Neural crest cell (in vitro differentiated cells): ENCODE measurements at places on chromosomes 16 and 17. TPM values are rescaled to one million over a fixed set of nuclear protein-coding genes. Genes with fewer than 3 reads are reported as not detected.

DNA sequence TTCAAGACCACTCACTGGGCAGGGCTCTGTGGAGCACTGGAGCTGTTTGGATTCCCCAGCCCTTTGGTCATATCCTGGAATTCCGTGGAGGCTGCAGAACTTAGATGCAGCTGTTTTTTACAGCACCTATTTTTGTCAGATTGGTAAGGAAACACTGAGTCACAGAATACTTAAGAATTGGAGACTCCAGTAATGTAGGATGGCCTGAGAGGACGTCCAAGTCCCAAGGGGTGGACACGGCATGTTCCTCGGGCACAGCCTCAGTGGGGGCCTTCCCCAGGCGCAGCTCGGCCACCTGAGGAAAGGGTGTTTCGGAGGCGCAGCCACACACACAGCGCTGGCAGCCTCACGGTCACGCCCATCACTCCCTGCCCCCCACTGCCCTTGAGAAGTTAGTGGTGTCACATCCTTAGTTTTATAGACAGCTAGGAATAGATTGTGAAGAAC is 14.8 kb downstream of the PLD6 start:
- DNase-seq: no peak

Gene WFDC1
- 0.14 and 0.30 TPM in 2 replicates for total RNA-seq

DNA sequence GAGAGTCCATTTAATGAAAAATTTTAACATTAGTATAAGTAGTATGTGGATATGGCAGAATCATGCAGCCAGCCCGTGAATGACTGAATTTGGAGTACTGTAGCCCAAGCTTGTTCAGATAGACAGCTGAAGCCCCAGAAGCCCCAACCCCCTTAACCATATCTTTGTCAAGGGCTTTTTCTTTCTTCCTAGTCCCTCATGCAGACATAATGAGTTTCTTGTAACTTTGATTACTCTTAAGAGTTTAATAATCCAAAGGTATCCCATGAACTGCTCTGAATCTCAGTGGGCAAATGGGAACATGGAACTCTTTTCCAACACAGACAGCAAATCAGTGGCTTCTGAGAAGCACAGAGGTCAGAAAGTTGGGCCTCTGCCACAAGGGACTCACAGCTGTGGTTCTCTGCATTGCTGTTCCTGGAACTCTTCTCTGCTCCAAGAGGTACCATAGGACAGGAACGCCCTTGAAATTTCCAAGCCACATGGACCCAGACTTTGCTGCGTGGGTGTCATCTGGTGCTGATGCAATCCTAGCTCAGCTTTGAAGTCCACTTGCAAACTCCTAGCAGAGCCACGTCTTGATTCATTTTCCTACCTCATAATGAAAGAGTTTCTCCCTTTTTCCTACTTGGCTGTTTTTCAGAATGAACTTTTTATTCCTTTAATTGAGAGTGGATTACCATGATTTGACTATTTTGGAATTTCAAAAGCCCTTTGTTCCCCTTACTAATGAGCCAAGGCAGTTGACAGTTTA is 18.1 kb downstream of the LYRM1 start:
- no peak for DNase-seq

Gene CCDC40
- total RNA-seq: 22.7 and 23.8 TPM in 2 replicates

GRCh38 chr17:69501591-69502468 is 87.3 kb downstream of the MAP2K6 start:
- no peak for DNase-seq

- DNase-seq: no peak
Observed at GRCh38 chr17:30554839-30555751, 77.9 kb downstream of the GOSR1 start.

DNA sequence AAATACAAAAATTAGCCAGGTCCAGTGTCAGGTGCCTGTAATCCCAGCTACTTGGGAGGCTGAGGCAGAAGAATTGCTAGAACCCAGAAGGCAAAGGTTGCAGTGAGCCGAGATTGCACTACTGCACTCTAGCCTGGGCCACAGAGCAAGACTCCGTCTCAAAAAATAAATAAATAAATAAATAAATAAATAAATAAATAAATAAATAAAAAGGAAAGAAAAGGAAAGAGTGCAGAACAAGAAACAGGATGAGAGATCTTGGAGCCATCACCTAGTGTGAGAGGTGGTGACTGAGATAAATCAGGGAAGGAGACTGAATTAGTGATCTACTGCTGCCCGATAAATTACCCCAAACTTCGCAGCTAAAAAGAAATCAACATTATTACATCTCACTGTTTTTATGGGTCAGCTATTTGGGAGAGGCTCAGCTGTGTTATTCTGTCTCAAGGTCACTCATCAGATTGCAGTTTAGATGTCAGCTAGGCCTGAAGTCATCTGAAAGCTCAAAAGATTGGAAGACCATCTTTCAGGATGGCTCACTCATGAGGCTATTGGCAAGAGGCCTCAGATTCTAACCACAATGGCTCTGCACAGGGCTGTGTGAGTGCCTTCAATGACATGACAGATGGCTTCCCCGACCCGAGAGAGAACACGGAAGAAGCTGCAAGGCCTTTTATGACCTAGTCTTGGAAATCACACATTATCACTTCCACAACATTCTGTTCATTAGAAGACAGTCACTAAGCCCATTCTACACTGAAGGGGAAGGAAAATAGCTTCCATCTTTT is 66.4 kb downstream of the CMC2 start:
- no peak for DNase-seq

Gene TBC1D3
- total RNA-seq: not detected in 2 replicates

Gene PMP22
- 14.9 and 15.6 TPM in 2 replicates for total RNA-seq

GRCh38 chr16:5557966-5558365 is 460.4 kb upstream of the EEF2KMT start:
- no peak for DNase-seq

Gene NMRAL1
- 40.5 and 45.0 TPM in 2 replicates for total RNA-seq

- no peak for DNase-seq
Observed at GRCh38 chr17:64223283-64223682, 39.8 kb downstream of the TEX2 start.

Gene ZG16B
- not detected in 2 replicates for total RNA-seq

- DNase-seq: no peak
Observed at GRCh38 chr16:27232061-27232900, 29.0 kb downstream of the KDM8 start.

DNA sequence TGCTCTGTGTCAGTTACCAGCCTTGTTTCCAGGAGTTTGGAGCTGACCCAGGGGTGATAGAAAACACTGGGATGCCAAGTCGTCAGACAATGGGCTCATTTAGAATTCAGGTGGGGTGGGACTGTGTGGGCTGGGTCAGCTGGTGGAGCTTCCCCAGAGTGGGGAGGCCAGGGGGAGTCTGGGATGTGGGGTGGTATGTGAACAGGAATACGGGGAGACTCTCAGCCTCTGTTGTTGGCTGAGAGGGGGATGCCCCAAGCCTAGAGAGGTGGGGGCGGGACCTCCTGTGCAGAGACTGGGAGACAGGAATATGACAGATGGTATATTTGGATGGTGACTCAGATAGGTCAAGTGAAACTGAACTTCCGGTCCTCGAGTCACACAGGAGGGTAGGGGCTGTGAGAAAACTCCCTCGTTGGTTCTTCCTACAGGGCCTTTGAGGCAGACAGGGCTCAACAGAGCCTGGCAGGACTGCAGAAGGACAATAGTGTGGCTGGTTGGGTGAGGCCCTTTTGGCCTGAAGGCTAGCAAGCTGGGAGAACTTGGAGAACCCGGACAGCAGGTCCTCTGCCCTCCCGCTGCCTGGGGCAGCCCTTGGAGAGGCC is 23.7 kb downstream of the CDH1 start:
- no peak for DNase-seq

Gene IL21R
- 0.55 and 0.79 TPM in 2 replicates for total RNA-seq

Gene TRAF4
- 163 and 172 TPM in 2 replicates for total RNA-seq

DNA sequence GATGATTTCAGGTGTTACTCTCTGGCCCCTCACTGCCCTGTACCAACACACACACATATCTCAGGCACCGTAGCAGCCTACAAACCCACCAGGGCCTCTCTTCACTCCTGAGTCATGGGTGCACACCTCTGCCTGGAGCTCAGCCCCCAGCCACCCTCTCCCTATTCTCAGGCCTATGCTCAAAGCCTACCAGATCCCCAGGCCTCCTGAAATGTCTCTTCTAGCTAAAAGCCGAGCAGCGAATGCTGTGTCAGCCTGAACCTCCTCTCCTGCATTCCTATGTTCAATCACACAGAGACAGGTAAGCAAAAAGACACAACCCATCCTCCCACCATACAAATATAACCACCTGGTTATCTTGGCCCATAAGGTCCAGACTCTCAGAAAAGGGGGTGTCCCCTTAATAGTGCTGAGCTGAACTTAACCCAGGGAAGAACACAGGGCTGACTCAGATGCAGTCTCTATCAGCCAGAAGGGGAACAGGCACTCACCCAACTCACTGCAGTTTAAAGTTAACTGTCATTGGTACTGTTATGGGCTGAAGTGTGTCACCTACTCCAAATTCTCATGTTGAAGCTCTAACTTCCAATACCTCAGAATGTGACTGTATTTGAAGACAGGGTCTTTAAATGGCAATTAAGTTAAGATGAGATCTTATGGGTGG is 62.0 kb upstream of the TEKT3 start:
- DNase-seq: no peak

Gene TPSG1
- not detected in 2 replicates for total RNA-seq

GRCh38 chr17:49843774-49844350 is 4.0 kb downstream of the TAC4 start:
- no peak for DNase-seq

DNA sequence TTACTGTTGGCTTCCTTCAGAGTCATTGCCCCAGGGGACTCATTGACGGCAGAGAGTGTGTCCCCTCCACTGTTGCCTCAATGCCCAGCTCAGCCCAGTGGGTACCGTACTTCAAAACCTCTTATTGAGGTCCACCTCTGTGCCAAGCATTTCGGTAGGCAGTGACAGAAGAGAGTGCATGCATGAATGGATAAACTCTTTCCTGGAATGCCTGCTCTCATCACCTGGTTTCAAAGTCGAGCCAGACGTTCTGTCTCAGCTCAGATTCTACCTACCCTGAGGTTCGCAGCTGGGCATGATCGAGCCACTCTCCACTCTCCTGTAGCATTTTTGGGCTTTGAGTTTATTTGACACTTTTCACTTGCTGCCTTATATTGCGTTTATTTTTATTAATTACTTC is 647.0 kb downstream of the MAF start:
- no peak for DNase-seq

Gene TANGO6
- 19.5 and 21.1 TPM in 2 replicates for total RNA-seq

- peak; percentile 99 for DNase-seq
Observed at GRCh38 chr17:41647940-41648410, 23.6 kb upstream of the KRT17 start.

Gene HP
- not detected in 2 replicates for total RNA-seq

DNA sequence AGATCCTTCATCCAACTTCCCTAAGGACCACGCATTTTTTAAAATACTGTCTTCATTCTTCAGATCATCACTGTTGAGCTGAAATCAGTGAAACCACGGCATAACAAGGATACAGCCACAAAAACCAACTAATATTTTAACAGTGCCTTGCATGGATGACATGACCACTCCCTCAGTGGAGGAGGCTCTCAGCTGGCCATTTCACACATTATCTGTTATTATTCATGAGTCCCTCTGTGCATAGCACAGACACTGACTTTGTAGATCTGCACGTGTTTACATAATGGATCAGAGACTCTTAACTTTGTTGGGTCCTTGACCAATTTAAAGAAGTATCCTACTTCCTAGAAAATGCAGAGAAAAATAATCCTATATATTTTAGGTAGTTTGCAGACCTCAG is 104.8 kb upstream of the NUDT7 start:
- DNase-seq: no peak

- no peak for DNase-seq
Observed at GRCh38 chr17:51721730-51722129, 436.8 kb downstream of the CA10 start.

Gene MMP2
- 138 and 153 TPM in 2 replicates for total RNA-seq

DNA sequence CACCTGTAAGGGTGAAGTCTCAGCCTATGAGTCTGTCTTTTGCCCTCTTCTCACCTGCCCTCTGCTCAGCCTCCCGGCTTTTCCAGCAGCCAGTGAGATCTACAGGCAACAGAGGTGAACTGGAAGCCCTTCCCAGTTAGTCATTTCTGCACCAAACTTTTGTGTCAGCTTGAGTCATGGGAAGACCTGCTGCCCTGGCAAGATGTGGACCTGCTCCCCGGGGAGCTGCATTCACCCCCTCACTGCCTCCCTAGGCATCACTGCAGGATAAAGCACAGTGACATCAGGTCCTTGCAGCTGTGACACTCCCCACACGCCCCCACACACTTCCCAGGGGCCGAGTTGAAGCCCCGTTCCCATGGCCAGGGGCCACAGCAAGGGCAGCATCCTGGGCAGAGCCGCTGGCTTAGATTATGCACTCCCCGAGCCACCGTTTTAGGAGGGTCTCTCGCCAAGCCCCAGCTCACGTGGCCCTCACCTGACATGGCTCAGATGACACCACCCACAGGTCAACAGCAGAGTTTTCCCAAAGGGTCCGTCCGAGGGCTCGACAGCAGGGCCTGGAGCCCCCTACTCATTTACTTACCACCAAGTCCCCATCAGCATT is 6.5 kb upstream of the ABR start:
- no peak for DNase-seq

- DNase-seq: no peak
Observed at GRCh38 chr16:63553980-63554379, 1517.7 kb upstream of the CDH8 start.

DNA sequence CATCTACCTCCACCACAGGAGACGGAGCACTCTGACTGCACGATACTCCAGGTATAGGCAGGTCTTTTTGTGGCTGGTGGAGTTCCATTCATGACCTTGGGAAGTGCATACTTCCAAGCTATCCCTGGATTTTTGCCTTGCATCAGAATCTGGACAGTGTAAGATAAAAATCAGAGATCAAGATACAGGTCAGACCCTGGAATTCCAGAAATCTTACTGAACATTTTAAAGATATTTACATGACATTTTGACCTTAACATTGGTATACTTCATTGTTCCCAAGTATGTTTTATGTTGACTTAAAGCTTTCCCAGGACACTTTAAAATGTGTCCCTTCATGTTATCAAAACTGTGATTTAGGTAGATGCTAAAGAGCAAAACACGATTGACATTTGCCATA is 101.0 kb downstream of the SYCE1L start:
- no peak for DNase-seq

DNA sequence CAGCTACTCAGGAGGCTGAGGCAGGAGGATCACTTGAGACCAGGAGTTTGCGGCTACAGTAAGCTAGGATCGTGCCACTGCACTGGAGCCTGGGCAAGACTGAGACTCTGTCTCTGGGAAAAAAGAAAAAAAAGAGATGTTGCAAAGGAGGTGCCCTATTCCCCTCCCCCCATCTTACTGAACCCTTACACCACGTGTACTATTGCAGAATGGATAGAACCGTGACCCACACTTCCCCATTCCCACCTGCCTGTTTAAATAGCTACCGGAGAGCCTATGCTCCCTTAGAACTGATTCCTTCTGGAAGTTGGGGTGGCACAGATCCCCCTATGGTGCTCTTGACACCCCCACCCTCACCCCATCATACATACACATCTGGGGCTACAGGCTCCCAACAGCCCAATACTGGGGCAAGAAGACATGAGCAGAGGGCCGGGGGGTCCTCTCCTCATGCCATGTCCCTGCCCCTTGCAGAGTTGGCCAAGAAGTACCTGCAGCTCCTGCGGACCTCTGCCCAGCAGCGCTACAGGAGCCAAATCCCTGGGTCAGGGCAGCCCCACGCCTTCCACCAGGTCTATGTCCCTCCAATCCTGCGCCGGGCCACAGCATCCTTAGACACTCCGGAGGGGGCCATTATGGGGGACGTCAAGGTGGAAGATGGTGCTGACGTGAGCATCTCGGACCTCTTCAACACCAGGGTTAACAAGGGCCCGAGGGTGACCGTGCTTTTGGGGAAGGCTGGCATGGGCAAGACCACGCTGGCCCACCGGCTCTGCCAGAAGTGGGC is 35.7 kb downstream of the NLRC5 start:
- no peak for DNase-seq

GRCh38 chr16:66277311-66278070 is 89.0 kb upstream of the CDH5 start:
- DNase-seq: no peak

Gene KRT32
- not detected in 2 replicates for total RNA-seq

Gene TIMP2
- 58.5 and 60.2 TPM in 2 replicates for total RNA-seq

Gene TERB1
- total RNA-seq: 0.25 and 0.26 TPM in 2 replicates
